ENCODE measurements at places on chromosomes 16 and 17.
A peak's percentile ranks its signal among the peaks of the same experiment; 100 is the strongest.

DNA sequence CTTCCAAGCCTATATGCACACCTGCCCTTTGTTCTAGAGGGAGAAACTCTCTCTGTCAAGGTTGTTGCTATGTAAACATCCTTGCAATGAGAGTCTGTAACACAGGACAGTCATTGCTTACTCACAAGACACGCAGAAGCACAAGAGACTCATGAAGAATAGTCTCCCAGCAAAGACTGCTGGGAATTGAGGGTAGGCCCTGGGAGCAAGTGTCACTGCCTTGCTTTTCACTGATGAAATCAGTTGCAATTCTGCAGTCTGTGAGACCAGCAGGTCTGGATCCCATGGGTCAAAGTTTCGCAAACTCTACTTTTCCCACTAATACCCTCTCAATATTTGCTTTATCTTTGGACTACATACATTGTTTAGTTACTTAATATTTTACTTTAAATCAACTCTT is 177.4 kb downstream of the FTO start:
- no peak for DNase-seq

DNA sequence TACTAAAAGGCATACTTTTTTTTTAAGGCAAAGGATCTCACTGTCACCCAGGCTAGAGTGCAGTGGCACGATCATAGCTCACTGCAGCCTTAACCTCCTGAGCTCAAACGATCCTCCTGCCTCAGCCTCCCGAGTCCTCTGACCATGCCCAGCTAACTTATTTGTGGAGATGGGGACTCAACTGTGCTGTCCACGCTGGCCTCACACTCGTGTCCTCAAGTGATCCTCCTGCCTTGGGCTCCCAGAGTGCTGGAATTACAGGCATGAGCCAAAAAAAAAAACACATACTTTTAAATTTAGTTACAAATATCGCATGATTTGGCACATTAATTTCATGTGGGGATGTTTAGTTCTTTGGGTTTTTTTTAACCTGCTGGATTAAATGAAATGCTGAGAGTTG is 207.7 kb upstream of the CHMP6 start:
- no peak for DNase-seq

GRCh38 chr16:54512467-54512995 is 225.9 kb upstream of the IRX3 start:
- DNase-seq = no peak

GRCh38 chr17:37476431-37477120 is 13.1 kb upstream of the DUSP14 start:
- DNase-seq = no peak

GRCh38 chr17:74282587-74283370 is 8.7 kb downstream of the DNAI2 start:
- peak; percentile 69 for DNase-seq

GRCh38 chr17:18954321-18954720 is 2.4 kb downstream of the SLC5A10 start:
- DNase-seq = no peak

GRCh38 chr17:4427505-4427904 is 6.2 kb upstream of the SPNS3 start:
- DNase-seq = no peak

DNA sequence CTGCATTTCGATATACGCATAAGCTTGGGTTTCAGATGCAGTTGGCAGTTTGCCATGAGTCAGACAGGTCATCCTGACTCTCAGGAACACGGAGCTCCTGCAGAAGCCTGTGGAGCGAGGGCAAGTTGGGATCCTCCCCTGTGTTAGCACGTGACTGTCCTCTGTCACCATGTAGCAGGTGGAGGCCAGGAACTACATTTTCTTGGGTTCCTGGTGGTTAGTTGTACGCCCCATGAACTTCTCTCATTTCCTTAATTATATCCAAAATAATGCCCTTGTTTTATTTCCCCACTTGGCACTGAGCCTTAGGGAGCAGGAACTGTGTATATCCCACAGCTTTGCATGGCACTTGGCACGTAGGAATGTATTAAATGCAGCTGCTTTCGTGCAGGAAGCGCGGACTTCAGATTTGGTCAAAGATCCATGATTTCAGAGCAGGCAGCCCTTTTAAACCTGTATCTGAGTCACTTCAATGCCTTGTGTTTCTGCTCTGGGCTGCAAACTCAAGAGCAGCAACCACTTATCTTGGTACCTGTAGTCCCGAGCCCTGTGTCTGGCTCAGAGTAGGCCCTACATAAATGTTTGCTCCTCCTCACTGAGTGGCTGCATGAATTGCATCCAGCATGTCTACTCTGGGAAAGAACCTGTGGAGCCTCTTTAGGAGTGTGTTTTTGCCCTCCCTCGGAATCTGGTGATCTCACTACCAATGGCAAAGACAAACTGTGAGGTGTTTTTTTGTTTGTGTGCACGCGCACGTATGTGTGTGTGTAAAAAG is 428.4 kb downstream of the MAF start:
- no peak for DNase-seq

- peak; percentile 12 for DNase-seq
Observed at GRCh38 chr17:68909066-68909465, 46.1 kb downstream of the ABCA8 start.

- no peak for DNase-seq
Observed at GRCh38 chr17:74846621-74847020, 13.1 kb downstream of the GRIN2C start.

- no peak for DNase-seq
Observed at GRCh38 chr16:4674926-4675530, 18.3 kb upstream of the NUDT16L1 start.

- DNase-seq = no peak
Observed at GRCh38 chr17:73371836-73372235, 60.0 kb upstream of the CDC42EP4 start.

GRCh38 chr17:20225162-20226115 is 216.3 kb downstream of the SPECC1 start:
- DNase-seq = no peak

- peak; percentile 41 for DNase-seq
Observed at GRCh38 chr17:59365383-59365981, 34.0 kb downstream of the YPEL2 start.

DNA sequence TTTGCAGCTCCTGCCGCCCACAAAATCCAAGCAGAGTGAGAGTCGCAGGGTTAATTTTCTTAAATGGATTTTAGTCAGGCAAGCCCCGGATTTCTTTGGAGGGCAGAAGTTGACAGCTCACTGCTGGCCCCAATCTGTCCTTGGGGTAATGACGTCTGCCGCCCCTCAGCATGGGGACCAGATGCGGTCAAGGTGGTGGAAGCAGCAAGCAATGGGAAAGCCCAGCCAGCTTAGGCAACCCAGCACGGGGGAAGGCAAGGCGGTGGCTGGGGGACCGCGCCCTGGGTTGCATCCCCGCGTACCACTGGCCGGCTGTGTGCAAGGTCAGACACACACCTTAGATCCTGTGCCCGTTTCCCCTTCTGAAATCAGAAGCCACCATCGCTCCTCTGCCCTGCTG is 321.7 kb downstream of the C16orf95 start:
- no peak for DNase-seq

DNA sequence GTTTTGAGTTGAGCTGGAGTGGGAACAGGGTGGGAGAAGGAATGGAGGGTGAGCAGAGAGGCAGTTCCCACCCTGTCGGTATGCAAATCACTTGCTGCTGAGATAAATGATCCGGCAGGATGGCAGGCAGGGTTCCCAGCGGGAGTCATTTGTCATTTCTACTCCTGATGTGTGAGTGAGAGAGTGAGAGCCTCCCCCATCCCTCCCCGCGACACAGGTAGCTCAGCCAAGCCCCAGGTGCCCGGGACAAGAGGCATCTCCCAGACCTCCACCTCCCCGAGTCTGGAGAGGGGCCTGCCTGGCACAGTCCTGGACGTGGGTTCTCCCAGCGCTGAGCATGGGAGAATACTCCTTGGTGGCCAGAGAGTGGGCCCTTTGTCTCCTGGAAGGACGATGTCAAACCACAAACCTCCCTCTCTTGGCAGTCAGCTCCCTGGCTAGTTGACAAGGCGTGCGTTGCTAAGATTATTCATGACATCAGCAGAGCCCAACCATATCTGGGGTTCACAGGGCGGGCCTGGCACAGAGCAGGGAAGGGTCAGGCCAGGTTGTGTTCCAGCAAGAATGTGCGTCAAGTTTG is 33.7 kb upstream of the TNRC6C start:
- DNase-seq = no peak

DNA sequence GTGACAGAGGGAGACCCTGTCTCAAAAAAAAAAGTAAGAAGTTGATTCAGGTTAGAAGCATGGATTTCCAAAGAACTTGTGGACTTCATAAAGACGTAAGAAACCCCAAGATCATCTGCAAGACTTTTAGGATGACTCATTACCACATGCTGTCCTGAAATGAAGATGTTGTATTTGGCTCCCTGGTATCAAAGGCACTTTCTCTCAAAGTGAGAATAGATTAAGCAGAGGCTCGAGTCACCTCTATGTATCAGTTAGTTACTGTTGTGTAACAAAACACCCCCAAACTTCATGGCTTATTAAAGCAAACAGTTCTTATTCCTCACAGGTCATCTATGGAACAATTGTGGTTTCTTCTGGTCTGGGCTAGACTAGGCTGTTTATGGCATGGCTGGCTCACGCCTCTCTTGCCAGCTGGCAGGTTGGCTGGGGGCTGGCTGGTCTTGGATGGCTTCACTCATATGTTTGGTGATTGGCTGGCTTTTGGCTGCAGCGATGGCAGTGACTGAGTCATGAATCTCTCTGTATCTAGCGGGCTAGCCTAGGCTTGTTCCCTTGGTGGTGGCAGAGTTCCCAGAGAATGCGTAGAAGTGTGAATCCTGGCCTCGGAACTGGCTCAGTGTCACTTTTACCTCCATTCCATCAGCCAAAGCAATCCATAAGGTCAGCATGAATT is 60.4 kb upstream of the MSI2 start:
- DNase-seq = no peak

DNA sequence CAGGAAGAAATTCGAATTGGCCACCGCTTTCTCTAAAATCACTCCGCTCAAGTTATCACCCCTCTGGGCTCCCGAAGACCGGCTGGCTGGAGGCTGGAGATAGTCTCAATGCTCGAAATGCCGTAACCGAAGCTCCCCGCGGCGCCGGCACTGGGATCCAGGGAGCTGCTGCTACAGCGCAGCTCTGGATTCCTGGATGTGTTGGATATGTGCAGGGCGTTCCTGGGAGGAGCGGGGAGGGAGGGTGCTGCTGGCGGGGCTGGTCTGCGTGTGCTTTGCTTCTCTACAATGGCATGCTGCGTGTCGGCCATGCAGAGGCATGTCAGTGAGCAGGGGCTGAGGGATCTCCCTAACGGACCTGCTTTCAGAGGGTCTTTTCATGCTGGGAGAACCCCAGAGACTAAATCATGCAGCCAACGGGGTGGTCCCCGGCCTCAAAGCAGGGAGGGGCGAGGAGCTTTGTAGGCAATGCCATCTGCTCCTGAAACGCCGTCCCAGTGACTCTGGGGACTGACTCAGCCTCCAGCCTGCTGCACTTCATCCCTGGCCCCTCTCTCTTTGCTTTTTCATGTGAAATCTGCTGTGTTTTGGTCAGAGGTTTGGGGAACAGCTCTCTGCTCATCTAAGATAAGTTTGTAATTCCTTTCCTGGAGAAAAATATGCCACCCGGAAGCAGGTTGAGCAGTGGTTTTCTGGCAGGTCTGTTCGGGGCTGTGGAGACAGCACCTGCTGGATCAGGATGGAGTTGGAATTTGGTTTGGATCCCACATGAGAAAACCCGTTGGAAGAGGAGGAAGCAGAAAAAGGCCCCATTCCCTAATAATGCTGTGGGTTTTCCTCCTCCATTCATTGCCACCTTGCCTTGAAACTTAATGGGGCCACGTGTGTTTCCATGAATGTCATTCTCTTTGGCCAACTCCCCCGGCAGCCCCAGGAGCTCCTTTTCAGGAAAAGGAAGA is 311.4 kb downstream of the SEC14L1 start:
- no peak for DNase-seq

GRCh38 chr17:50079334-50080095 is 15.6 kb upstream of the PDK2 start:
- no peak for DNase-seq

DNA sequence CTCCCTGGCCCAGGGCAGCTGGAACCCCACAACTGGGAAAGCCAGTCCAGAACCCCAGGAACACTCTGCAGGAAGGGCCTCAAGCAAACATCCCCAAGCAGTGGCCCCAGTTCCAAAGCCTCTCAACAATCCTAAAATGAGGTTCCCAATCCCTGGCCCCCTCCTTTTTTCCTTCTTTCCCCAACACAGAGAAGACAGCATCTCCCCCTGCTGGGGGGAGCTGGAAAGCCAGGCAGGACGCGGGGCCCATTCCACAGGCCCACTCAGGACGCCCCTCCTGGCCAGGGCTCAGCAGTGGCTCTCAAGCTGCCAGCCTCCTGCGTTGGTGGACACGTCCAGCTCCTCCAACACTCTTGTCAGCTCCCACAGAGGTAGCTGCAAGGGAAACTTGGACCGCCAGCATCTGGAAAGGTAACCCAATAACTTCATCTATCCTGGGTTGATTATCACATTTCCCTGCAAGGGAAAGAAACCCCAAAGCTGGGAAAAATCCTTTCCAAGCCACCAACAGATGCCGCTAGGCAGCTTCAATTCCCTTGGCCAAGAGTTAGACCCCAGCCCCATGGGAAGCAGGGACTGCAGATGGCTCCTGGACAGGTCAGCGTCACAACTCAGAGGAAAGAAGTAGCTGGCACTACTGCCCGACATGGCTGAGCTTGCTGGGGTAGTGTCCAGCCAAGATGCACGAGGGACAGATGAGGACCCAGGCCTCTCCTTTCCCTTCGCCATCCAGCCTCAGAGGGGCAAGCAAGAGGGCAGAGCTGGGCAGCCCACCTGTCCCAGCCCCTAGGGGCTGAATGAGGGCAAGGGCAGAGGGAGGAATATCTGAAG is 7.6 kb downstream of the HDAC5 start:
- peak; percentile 66 for DNase-seq

DNA sequence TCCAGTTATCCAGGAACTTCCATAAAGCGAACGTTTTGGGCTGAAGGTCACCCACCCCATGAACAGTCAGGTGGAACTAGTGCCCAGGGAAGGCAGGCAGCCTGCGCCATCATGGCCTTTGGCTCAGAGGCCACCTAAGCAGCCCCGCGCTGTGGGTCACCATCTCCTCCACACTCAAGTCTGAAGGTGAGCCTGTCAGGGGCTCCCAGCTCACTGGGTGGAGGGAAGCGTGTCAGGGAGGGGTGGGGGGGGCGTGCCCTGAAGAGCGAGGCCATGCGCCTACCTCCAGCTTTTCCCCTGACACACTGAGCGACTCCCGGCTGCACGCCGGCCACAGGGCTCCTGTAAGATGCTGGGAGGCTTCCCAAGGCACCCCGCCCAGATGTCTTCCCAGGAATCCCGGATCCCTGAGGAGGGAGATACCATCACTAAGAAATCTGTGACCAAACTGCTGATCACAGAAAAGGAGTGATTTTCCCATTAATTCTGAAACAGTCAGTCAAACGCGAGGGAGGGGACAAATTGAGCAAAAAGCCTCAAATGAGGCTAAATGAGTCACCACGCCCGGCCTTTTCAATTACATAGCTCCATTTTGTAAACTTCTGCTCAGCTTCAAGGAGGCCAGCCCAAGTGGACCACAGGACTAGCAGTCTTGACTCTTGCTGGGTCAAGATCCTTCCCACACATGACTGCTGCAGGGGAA is 26.5 kb upstream of the SLC25A19 start:
- DNase-seq = peak; percentile 72
